ENCODE measurements at places on chromosomes 2 and 18. TPM values are rescaled to one million over a fixed set of nuclear protein-coding genes. Genes with fewer than 3 reads are reported as not detected.

The SLC23A3 gene
- total RNA-seq: not detected

The CHRNG gene
- not detected for total RNA-seq

The TET3 gene
- 4.8 TPM for total RNA-seq

The CCDC178 gene
- total RNA-seq: not detected

The DOCK10 gene
- total RNA-seq: 2.1 TPM

The L3MBTL4 gene
- 0.65 TPM for total RNA-seq

The SCYGR8 gene
- total RNA-seq: not detected

The TWIST2 gene
- 1.8 TPM for total RNA-seq

The AQP12A gene
- total RNA-seq: not detected

The ELOA2 gene
- not detected for total RNA-seq

The PRKAG3 gene
- not detected for total RNA-seq

The RTP5 gene
- not detected for total RNA-seq

The SLC19A3 gene
- total RNA-seq: 0.29 TPM

The IDH1 gene
- 93.1 TPM for total RNA-seq

The IL18R1 gene
- 0.12 TPM for total RNA-seq

The ASB18 gene
- total RNA-seq: not detected

The ZNF385B gene
- 0.69 TPM for total RNA-seq

The RPRM gene
- not detected for total RNA-seq

The FOXD4L1 gene
- not detected for total RNA-seq

The RBKS gene
- 2.7 TPM for total RNA-seq

The MYO3B gene
- 0.35 TPM for total RNA-seq

The GDF7 gene
- total RNA-seq: not detected

The MYO7B gene
- total RNA-seq: 0.43 TPM

The TRIM54 gene
- 1.5 TPM for total RNA-seq

The HOXD13 gene
- total RNA-seq: not detected

The KCNE4 gene
- not detected for total RNA-seq

The SERPINB7 gene
- 7.5 TPM for total RNA-seq

The SKA1 gene
- total RNA-seq: 23.9 TPM

The LYPD1 gene
- total RNA-seq: 84.3 TPM

The KIF1A gene
- total RNA-seq: 69.2 TPM

The SIGLEC15 gene
- 9.4 TPM for total RNA-seq

The TTC39C gene
- 26.0 TPM for total RNA-seq

The RUFY4 gene
- not detected for total RNA-seq

The DUSP19 gene
- total RNA-seq: 0.17 TPM

The CDK5R2 gene
- total RNA-seq: not detected

The CBLN2 gene
- not detected for total RNA-seq

The IL1B gene
- 0.65 TPM for total RNA-seq

The VIT gene
- total RNA-seq: not detected

The STAT4 gene
- 1.6 TPM for total RNA-seq

The GRB14 gene
- total RNA-seq: 24.1 TPM

The CD302 gene
- 1.7 TPM for total RNA-seq

The GRP gene
- total RNA-seq: not detected

The STK11IP gene
- total RNA-seq: 35.7 TPM

The PLCL1 gene
- not detected for total RNA-seq

The UGT1A5 gene
- not detected for total RNA-seq

The PARD3B gene
- total RNA-seq: 0.94 TPM

The SLC4A3 gene
- 12.2 TPM for total RNA-seq

The KIF5C gene
- total RNA-seq: 4.7 TPM

The KCNG3 gene
- not detected for total RNA-seq

The AQP12B gene
- not detected for total RNA-seq

The CGREF1 gene
- 2.3 TPM for total RNA-seq

The INHBB gene
- 0.87 TPM for total RNA-seq

The LPIN1 gene
- 33.8 TPM for total RNA-seq

The VWC2L gene
- total RNA-seq: not detected

The NFATC1 gene
- 2.1 TPM for total RNA-seq

The C2orf66 gene
- not detected for total RNA-seq

The GPR45 gene
- total RNA-seq: 0.22 TPM

Measured in epithelial cell of proximal tubule (primary cell).